ENCODE measurements at places on chromosomes 12 and 14.

DNA sequence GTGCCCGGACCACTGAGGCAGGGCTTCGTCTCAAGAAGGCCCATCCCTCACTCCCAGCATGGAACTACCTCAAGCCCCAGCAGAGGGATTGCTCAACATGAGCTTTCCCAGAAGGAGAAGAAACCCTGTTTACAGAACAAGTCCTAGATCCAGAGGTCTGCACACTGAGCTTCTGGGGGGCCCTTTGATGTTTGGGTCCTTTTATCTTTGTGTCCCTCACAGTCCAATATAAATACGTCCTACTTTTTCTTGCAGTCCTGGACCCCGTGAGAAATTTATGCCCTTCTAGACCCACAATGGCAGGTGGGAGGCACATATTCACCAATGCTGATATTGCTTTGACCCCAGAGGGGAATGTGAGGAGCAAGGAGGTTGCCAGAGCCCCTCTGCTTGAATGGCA, 54.4 kb downstream of the SMUG1 start:
- no peak for DNase-seq

GRCh38 chr12:46366771-46367170, 5.8 kb downstream of the SLC38A2 start:
- no peak for DNase-seq

GRCh38 chr14:93997082-93997481, at the start of gene CCDC197:
Gene CCDC197 (plus strand): TSS chr14:93997301. CDS start chr14:93998132, 831 bp downstream.
- no peak for DNase-seq

- DNase-seq, result no peak
Observed at GRCh38 chr14:89407856-89408255, 9.2 kb downstream of the FOXN3 start.

- no peak for DNase-seq
Observed at GRCh38 chr12:110822821-110823415, 23.9 kb upstream of the CCDC63 start.

DNA sequence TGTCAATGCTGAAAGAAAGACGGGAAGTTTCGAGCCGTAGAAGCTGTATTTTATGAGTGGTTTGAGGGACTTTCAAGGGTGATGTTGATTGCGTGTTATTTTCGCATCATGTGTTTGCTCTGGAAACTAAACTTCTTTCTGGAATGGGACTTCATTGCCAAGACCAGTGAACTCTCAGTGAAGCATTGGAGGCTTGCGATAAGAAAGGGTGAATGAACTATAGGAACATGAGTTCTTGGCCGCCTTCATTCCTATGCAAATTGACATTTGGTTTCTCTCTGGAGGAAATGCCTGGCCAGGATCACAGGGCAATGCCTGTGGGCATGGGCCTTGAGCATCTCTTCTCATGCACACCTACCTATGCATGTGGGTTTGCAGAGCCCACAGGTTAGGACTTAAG, 372.7 kb downstream of the GLT1D1 start:
- DNase-seq, result no peak

GRCh38 chr12:89212339-89212771, 139.9 kb downstream of the DUSP6 start:
- DNase-seq, result no peak

GRCh38 chr12:29402437-29402836, 21.5 kb upstream of the ERGIC2 start:
- no peak for DNase-seq

- DNase-seq, result no peak
Observed at GRCh38 chr12:12577786-12578185, 15.1 kb upstream of the DUSP16 start.

DNA sequence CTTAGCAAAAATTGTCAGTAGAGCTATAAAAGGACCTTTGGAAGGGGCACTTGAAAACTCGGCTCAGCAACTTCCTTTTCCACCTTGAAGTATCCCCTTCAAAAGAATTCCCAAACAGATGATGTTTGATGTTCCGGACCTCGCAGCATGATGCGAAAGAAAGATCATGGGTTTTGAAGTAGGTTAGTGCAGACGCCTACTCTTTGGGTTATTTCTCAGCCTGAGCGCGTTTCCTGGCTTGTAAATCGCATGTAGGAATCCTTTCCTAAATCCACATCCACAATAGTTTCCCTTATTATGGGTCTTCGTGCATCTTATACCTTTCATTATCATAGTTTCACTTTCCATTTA, 584 bp upstream of the NEDD1 start:
- no peak for DNase-seq

- DNase-seq, result no peak
Observed at GRCh38 chr14:58794993-58795762, 157.4 kb downstream of the DACT1 start.

DNA sequence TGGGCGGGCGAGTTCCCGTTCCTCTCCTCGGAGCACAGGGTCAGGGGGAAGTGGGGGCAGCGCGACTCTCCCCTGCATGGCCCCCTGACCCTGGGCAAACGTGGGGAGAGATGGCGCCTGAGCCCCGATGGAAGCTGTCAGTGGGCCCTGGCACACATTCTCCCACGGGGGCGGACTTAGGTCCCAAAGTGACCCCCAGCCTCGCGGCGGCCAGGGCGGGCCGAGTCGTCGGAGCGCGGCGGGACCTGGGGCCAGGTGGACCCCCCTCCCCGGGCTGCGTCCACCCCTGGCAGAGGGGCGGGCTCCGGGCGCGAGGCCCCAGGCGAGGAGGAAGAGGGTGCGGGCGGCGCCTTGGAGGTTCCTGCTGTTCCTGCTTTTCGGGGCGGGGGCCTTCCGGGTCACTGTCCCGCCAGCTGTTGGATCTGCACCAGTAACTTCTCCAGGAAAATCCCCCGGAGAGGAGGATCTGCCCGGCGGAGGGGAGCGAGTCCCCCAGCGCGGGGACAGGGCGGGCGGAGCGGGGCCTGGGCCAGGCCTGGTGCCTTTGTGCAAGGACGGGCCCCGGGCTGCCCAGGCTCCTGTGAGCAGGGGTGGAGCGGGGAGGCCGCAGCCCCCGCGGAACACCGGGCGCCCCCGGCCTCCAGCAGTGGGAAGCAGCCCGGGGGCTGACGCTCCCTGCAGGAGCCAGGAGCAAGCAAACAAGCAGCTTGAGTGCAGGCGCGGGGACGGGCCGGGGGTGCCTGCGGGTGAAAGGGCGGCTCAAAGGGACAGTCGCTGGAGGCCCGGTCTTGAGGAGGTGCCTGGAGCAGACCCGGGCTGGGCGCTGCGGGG, 15.3 kb downstream of the TNFAIP2 start:
- no peak for DNase-seq

DNA sequence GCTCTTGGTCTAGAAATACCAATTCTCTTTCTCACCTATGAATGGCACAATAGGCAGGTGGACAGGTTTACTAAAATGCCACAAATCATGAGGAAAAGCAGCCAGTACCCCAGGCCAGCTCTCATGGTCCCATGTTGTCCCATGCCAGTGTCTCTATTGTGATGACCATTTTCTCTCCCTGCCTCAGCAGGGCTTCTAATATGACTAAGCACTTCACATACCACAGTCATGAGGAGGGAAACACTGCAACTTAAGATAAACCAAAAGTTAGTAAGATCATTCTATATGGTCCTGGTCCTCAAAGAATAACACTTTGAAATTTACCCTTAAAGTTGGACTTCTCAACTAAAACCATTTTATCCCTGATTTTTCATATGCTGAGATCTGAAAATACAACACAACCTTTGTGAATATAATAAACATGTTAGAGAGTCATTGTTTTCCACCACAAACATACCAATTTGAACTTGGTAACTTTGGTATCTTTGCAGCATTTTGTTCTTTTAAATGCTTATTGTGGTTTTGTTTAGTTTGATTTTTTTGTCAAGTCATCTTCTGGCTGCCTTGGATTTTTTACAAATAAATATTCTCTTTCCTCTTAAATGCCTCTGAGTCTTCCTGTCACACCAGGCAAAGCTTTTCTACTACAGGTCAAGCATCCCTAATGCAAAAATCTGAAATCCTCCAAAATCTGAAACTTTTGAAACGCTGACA, 3.6 kb downstream of the TTC5 start:
- no peak for DNase-seq

DNA sequence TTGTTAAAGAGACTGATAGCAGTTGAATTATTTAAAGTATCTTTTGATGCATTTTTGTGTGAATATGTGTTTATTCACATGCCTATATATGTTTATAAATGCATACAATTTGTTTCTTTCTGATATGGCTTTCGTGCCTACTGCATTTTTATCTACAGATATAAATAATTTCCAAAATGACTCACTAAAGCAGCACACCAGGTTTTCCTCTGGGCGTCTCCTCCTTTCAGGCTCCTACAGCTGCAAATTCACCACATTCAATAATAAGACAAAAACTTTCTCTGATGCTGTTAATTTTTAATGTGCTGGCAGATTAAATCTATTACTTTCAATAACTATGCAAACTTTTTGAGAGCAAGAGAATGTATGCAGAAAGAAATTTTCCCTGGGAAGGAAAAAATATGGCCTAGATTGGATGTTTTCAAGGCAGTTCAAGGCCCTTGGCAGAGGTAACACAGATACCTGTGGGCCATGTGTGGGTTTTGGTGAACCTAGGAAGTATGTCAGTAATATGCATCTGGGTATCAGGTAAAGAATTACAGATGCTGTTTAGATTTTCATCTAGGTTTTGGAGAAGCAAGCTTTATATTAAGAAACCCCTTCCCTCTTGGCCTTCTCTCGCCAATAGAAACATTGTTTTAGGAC, 381.8 kb downstream of the EGLN3 start:
- DNase-seq, result no peak

DNA sequence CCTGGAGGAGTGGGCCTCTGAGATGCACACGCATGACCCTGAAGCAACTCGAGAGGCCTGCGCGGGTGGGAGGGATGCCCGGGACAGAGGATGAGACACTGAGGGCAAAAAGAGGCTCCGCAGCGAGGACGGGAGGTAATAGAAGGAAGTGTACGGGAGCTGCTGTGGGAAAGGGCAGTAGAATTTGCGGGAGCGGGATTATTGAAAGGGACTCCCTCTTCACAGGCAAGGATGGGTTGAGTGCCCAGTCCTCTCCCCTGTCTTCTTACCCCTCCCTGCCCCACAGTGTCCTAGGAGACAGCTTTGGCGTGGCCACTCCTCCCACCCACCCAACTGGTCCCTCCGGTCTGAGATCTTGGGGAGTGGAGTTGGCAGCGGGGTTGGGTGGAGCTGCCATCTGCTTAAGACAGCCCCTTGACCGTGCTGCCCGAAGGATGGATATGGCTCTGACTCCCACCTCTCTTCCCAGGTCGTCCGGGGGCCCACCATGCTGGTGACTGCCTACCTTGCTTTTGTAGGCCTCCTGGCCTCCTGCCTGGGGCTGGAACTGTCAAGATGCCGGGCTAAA, 15.7 kb upstream of the ESPL1 start:
- no peak for DNase-seq

DNA sequence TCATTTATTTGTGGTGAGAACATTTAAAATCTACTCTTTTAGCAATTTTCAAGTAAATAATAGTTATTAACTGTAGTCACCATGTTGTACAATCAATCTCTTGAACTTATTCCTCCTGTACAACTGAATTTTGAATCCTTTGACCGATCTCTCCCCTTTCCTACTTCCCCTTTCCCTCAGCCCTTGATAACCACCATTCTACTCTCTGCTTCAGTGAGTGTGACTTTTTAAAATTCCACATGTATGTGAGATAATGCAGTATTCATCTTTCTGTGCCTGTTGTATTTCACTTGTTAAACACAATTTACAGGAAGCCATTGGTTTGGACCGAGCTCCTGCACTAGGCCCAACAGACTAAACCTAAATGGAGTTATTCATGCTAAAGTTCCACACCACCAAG, 458.9 kb upstream of the PDE3A start:
- DNase-seq, result no peak

- peak; percentile 85 for DNase-seq
Observed at GRCh38 chr12:127650626-127651025, 616.3 kb upstream of the TMEM132C start.

DNA sequence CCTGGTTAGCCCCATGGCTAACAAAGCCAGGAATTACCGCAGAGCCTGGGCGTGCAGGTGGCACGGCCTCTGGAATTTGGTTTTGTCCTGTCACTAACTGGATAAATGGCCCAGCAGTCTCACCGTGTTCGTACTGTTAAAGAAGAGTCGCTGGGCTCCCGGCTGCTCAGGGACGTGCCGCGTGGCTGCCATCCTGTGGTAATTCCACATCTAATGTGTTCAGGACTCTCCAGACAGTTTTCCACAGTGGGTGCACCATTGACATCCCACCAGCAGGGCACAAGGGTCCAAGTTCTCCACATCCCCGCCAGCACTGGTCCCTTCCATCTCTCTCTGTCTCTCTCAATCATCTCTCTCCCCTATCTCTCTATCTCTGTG, 19.6 kb downstream of the NOC4L start:
- no peak for DNase-seq

DNA sequence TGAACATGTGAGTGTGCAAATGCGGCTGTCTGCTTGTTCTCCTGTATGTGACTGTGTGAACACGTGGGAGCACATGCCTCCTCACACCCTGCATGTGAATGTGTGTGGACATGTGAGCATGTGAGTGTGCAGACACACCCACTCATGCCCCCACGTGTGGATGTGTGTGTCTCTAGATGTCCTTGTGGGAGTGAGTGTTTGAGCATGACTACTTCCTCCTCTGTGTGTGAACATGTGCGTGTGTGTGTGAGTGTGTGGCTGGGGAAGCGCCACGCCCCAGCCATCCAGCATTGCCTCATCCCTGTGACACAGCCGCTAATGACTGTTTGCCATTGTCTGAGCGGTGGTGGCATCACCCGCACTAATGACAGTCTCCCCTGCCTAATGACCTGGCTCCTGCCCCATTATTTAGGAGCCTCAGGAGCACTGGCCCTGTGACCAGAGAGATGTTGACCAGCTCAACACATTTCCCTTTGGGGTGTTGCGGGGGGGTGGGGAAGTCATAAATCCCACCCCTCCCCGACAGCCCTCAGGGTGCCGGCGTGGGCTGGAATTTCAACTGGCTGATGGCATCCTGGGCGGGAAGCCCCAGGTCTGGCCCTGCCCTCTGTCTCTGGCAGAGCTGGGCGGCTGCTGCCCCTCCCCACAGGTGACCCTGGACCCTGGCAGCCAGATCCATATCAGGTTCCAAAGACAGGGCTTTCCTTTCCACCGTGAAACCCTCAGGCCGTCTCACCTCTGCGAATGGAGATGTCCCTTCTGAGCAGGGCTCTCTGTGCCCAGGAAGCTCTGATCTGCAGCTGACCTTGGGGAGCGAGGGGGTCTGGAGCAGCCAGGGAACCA, 11.5 kb upstream of the KRT80 start:
- no peak for DNase-seq

- no peak for DNase-seq
Observed at GRCh38 chr12:9897535-9897934, 16.2 kb downstream of the KLRF2 start.

DNA sequence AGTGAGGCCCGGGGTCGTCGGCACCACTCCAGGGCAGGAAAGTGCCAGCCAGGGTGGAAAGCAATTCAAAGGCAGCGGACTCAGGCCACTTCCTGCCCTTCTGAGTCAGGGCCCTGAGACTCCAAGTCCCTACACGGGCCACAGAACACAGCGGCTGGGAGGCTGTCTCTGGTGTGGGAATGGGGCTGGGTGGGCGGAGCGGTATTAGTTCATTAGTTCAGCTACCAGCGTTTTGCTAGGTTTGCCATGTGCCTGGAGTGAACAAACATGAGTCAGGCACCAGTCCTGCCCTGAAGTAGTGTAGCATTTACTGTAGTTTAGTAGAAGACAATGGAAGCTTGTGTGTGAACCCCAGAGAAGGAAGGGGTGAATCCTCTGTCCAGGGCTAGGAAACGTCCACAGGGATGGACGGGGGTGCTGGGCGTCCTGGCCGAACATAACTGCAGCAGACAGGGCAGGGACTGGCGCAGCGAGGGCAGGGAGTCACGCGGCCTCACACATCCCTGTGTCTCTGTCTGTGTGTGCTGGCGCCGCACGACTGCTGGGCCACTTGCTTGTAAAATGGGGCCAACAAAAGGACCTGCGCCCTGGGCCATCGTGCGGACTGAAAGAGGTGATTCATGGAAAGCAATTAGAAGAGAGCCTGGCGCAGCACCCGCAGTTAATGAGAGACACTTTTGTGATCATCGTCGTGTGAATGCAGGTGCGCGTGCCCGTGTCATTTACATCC, 186.4 kb upstream of the PRMT8 start:
- no peak for DNase-seq

Data from fibroblast of skin of left biceps (primary cell).